T1000 (cell line): ENCODE measurements at places on chromosomes 12 and 14.

- no peak for DNase-seq
These were observed 152.2 kb upstream of the RASSF8 start for GRCh38 chr12:25806271-25806670.

GRCh38 chr12:26537651-26538050 is 295.3 kb downstream of the ITPR2 start:
- no peak for DNase-seq

GRCh38 chr12:64452559-64453329 is 824 bp downstream of the TBK1 start:
- no peak for DNase-seq

DNA sequence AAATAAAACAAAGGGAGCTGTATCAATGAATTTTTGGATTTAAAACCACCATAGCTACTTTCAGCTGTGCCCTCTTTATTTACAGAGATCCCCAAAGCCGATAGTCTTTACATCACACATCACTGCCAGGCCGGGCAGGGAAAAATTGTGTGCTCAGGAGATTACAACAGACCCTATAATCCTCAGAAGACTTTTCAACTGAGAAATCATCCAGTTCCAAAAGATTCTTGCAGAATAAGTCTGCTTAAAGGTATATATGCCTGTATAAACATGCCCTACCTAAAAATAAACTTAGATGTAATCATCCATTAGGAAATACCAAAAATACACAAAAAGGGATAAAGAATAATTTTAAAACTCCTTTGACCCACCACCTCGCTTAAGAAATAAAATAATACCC is 70.1 kb upstream of the MAP1LC3B2 start:
- no peak for DNase-seq

- DNase-seq, result no peak
These were observed 377.5 kb downstream of the ALG10 start for GRCh38 chr12:34399631-34400410.

DNA sequence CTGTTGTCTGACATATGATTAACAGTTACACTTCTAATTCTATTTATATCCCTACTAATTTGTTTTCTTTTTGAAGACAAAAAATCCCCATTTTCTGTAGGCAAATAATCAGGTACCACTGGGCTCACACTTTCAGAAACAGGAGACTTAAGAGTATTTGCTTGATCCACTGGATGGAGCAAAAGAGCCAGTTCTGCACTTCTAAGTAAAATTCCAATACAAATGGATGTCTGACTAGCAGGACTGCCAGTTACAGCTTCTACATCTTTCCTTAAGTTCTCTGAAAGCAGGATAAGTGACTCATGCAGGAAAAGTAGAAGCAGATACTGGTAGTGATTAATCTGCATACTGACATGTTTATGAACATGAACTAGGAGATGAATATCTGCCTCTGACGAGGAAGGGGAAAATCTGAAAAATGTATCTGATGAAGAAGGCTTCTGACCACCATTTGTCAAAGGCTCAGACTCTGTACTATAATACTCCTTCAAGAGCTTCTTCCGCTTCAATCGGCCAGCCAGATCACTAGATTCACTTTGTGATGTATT is 73.8 kb upstream of the ANKS1B start:
- DNase-seq, result no peak

DNA sequence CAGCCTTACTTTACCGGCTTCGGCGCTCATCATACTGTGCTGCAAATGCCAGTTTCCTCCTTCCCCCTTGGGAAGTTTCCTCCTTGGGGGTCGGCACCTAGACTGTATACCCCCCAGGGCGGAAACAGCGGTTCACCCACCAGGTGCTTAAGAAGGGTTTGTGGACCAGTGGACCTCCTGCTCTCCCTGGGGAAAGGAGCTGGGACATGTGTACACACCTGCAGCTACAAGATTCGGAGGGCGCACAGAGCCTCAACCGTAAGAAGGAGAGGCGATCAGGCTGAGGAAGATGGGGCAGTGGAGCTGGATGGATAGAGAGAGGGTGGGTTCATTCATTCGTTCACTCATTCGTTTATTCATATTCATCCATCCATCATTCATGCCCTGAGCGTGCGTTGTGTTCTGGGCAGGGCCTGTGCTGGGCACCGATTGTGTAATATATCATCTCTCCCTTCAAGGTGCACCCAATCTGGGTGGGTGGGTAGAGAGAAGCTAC is 717 bp upstream of the ZNF839 start:
- DNase-seq, result no peak

DNA sequence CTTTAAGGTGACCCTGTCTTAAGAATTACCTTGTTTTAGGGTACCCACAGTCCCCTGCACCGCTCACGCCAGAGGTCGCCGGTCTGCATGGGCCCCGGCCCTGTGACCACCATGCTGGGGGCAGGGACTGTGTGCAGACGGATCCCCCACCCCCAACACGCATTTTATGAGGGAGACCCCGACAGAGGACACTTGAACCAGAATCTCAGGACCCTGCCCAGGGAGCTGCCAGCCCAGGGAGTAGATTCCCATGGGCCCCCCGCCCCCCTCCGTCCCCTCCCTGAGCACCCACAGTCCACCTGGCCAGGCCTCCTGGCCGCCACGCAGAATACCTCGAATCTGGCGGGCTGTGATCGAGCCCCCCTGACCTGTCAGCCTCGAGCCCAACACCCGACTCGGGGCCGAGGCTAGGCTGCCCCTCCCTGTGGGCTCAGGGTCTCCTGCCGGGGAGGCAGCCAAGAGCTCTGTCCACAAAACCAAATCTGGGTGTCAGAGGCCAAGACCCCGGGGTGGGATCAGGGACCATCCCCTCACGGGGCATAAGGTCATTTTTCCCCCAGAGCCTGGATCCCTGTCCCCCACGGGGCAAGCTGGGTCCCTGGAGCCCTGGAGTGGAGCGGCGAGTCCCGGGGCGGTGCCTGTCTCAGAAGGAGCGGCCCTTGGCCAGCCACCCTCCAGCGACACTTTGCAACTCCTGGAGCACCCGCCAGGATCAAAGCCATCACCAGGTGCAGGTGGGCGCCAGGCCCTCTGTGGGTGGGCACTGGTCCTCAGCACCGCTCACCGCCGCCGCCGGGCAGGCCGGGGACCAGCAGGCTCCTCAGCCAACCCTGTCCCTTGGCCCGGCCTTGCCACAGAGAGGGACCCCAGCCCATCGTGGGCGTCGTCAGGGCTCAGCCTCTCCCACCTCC is 155.8 kb upstream of the PKP2 start:
- no peak for DNase-seq

DNA sequence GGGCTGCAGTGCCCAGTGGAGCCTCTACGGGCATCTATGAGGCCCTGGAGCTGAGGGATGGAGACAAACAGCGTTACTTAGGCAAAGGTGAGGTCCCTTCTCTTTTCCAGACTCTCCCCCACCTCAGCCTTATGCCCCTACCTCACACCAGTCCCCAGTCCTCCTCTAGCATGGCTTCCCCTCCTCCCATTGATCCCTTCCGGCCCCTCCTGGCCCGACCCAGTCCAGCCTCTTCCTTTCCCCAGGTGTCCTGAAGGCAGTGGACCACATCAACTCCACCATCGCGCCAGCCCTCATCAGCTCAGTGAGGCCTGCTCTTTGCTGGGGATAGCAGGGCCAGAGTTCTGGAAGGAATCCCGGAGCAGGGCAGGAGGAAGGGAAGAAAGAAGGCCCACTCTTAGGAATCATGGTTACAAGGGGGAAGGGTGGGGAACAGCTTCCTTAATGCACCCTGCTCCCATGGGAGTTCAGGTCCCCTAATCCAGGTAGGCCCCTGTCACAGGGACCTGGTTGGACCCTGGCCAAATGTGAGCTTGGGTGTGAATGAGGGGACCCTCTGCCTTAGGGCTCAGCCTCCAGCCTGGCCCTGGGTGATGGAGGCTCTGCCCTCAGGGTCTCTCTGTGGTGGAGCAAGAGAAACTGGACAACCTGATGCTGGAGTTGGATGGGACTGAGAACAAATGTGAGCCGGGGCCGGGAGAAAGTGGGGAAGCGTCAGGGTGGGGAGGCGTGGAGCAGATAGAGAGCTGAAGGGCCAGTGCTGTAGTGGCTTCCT is 2.2 kb downstream of the ENO2 start:
- no peak for DNase-seq

- DNase-seq, result no peak
These were observed 106.0 kb downstream of the ITPR2 start for GRCh38 chr12:26726956-26727355.

- DNase-seq, result no peak
These were observed 11.6 kb upstream of the TMEM117 start for GRCh38 chr12:43824207-43824775.

DNA sequence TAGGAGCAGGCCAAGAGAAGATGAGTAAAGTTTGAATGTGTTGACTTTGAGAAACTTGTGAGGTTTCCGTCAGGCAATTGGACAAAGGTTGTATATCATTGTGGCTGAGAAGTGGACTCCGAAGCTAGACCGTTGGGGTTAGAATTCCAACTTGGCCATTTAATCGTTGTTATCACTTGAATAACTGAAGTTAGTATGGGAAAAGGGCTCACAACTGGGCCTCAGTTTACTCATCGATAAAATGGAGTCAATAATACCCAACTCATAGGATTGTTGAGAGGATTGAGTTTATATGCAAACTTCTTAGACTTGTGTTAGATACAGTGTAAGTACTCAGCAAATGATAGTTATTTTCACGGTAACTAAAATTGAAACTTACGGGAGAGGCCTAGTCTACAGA is 846 bp downstream of the SLIRP start:
- DNase-seq, result no peak

GRCh38 chr12:1606021-1606622 is 11.7 kb upstream of the FBXL14 start:
- peak; percentile 81 for DNase-seq

GRCh38 chr12:5441497-5442236 is 9.8 kb downstream of the NTF3 start:
- DNase-seq, result no peak
